Stimulated activated CD4-positive, alpha-beta T cell treated with anti-CD3 and anti-CD28 coated beads, Interleukin-4, amount 100 ng/mL, for 4 hours (primary cell): ENCODE measurements at places on chromosomes 12 and 14.

DNA sequence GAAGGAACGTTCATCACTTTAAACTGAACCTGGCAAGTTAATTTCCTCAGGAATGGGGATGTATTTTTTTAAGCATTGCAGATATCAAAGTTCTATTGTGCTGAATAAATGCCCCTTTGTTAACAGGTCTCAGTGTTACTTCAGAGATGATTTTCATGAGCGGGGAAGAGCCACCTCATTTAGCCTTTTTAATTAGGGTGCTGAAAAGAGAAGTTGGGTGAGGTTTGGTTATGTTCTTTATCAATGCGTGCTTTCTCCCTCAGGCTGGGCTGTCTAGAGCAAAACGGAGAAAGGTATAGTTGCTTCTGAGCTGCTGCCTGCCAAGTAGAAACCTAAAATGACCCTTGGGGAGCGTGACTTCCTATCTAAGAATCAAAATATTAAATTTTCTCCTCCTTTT lies 8.0 kb upstream of the HIP1R start:
- DNase-seq: no peak

- peak; percentile 7 for DNase-seq
Measured at GRCh38 chr12:31928246-31929026, 30.8 kb upstream of the RESF1 start.

DNA sequence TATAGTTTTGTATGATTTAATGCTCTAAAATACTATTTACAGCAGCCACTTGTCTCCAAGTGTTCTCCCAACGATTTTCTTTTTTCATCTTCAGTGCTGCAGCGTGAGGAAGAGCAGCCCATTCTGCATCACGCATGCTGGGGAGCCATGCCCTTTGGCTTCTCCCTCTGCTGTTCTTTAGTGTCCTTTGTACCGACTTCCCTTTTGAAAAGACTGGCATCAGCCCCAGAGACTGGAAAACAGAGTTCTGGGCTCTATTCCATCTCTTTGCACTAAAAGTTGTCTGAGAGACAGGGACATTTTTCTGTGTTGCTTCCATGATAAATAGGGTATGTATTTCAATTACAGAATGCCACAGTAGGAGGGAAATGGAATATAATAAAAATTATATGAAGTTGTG lies 105.1 kb downstream of the RERG start:
- DNase-seq: no peak

DNA sequence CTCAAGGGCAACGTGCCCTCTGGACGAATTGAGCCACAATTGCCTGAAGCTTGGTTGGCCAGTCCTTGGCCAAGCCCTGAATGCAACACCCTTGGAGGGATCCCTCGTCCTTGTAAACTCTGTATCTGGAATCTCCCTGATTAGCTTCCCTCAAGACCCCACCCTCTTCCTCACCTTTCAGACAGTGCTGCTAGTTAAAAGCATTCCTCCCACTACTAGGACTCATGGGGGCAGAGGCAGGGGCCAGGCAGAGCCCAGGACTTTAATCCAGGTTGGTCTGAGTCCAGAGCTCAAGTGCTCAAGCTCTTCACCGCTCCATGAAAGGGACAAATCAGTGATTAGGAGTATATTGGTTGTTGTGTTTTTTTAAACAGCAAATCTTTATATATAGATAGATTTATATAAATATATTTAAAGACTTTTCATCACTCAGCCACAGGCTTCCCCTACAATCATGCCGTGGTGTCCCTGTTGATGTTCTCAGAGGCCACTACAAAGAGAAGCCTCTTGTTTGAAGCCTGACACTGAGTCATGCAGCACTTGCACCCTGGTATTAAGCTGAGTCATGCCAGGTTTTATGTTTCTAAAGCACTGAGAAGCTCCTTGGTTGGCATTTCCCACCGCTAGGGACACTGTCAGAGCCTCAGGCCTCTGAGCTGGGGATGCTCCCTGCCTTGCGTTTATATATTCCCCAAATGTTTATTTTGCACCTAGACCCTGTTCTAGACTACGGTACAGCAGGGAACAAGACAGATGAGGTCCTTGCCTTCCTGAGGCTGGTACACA lies 53.8 kb upstream of the GSC start:
- no peak for DNase-seq

DNA sequence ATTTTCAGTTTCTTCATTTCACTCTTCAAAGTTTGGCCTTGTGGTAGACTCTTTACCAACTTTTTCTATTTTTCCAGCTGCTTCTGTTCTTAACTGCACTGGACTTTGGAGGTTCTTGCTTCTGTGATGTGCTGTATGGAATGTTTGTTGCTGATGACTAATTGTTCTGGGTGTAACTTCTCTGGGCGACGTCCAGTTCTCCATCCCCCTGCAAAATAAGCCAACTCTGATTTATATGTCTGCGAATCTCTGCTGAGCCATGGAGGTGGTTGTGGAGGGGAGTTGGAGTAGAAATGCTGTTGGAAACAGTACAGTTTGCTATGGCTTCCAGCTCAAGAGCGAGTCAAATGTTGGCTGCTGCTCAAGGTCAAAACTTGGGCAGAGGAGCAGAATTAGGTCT lies 113.9 kb upstream of the DYRK2 start:
- DNase-seq: no peak

DNA sequence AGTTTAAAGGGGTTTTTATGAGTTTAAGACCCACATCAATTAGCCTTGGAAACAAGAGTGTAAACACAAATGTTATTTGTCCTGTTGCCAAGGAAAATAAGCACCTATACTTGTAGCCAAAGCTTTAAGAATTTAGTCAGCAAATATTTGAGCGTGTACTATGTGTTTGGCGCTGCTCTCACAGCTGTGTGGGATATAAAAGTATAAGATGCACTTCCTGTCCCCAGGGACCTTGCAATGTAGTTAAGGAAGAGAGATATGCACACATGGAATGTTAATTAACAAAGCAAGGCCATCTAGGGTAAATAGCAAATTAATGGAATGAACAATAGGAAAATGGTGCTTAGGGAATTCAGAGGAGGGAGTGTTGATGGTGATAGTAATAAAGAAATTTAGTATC lies 134.9 kb upstream of the SRRM4 start:
- no peak for DNase-seq

DNA sequence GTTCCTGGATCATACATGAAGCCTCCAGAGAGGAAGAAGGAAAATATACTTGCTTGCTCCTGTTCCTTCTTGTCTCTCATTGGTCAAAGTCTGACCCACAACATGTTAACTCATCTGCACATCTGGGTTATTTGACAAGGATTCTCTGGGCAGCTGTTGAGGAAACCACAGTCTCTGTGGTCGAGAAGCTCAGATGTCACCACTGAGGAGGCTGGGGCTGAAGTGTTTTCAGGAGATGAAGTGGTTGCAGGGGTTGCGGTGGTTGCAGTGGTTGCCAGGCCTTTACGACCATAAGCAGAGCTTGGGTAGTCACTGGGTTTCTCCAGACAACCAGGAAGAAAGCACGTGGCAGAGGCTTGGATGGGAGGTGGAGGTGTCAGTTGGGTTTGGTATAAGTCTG lies 265.0 kb upstream of the LRIG3 start:
- DNase-seq: no peak

- DNase-seq: no peak
Measured at GRCh38 chr14:72738161-72738611, 155.7 kb downstream of the DPF3 start.

DNA sequence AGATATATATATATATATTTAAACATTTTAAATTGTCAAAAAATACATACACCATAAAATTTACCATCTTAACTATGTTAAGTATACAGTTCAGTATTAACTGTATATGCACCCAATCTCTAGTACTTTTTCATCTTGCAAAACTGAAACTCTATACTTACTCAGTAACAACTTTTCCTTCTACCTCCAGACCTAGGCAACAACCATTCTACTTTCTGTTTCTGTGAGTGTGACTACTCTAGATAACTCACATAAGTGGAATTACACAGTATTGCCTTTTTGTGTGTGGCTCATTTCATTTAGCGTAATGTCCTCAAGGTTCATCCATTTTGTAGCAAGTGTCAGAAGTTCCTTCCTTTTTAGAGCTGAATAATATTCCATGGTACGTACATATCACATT lies 8.2 kb downstream of the FAM234B start:
- no peak for DNase-seq

DNA sequence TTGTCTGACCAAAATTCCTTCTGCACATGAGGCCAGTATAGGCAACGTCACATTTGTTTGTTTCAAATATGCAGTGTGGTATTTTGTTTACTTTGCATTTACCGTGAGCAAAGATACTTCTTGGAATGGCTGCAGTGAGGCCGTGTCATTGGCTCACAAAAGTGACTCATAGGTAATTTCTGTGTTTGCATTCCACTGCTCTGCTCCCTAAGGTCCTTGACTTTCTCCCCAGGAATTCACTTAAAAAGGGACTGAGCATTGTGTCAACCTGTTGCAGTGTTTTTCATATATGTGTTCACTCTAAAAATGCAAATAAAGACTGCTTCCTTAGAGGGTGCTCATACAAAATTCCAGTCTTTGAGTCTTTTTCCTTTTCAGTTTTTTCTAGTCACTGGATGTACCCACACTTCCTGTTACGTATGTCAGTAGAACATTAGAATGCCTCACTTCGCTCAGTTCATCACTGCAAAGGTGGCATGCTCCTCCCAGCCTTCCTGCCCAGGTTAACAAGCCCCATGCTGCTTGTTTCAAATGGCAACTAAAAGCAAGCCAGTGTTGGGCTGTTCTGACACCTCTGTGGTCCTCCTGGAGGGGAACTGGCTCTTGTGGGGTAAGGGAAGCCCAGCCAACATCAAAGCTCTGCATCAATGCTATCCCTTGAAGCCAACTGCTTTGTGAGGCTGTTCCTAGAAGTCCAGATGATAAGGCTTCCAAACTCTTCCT lies 9.1 kb downstream of the C12orf76 start:
- DNase-seq: no peak

DNA sequence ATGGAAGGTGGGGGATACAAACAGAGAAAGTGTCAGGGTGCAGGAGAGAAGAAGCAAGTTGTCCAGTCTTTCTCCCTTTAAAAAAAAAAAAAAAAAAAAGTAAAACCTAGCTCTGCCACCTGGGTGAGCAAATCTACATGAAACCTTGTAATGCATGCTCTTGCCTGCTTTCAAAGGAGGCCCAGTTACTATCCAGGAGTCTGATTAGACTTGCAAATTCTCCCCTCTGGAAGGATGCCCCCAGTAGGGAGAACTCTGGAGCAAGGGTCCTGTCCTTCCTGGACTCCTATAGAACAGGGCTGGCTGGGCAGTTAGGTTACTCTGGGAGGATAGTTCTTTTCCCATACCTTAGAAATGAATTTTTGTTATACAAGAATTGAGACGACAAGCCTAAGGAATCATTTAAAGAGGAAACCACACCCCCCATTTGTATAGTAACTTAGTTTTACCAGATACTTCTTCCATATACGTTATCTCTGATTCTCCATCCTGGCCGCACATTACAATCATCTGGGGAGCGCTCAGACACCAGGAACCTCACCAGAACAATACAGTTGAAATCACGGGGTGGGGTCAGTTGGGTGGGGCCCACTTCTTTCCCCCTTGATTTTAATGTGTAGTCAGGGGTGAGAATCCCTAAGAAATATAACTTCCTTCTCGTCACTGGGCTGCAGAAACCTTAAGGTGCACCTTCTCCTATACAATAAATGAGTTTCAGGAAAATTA lies 30.5 kb downstream of the RAB35 start:
- DNase-seq: no peak

GRCh38 chr12:9810671-9811070 lies 16.6 kb upstream of the KLRF1 start:
- DNase-seq: no peak

GRCh38 chr14:70186900-70187451 lies 1.8 kb downstream of the SLC8A3 start:
- no peak for DNase-seq

DNA sequence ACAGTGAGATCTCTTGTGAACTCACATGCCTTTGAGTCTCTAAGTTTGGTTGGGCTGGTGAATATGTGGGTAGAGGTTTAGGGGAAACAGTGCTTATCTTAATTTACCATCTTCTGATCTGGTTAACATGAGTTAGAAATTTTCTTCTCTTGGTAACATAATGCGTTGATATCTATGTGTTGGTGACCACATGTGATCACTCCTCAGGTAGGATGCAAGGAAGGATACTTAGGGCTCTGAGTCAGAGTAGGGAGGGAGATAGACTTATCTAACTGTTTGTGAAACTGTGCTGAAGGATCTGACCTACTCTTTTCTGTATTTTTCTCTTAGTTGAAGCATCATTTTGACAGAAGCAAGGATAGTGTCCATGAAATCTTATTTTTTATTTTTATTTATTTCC lies 23.1 kb downstream of the FAM234B start:
- no peak for DNase-seq

- no peak for DNase-seq
Measured at GRCh38 chr14:77580964-77581505, 35.4 kb downstream of the SPTLC2 start.

DNA sequence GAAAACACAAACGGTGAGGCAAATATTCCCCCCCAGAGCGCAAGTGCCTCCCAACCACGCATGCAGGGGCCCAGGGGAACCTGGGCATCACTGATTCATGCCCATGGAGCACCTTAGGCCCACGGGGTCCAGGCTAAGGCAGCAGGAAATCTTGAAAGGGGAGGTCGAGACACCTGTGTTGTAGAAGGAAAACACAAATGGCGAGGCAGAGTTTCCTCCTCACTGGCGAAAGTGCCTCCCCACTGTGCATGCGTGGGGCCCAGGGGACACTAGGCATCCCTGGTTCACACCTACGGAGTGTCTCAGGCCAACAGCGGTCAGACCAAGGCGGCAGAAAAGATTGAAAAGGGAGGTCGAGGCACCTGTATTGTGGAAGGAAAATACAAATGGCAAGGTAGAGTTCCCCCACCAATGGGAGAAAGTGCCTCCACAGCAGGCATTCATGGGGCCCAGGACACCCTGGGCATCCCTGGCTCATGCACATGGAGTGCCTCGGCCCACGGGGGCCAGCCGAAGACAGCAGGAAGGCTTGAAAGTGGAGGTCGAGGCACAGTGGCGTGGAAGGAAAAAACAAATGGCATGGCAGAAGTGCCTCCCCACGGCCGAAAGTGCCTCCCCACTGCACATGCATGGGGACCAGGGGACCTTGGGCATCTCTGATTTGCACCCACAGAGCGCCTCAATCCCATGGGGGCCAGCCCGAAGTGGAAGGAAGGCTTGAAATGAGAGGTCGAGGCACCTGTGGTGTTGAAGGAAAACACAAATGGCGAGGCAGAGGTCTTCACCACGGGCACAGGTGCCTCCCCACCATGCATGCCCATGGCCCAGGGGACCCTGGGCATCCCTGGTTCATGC lies 368.8 kb downstream of the ALG10 start:
- DNase-seq: no peak

- no peak for DNase-seq
Measured at GRCh38 chr12:42590330-42590934, 886 bp upstream of the PRICKLE1 start.

DNA sequence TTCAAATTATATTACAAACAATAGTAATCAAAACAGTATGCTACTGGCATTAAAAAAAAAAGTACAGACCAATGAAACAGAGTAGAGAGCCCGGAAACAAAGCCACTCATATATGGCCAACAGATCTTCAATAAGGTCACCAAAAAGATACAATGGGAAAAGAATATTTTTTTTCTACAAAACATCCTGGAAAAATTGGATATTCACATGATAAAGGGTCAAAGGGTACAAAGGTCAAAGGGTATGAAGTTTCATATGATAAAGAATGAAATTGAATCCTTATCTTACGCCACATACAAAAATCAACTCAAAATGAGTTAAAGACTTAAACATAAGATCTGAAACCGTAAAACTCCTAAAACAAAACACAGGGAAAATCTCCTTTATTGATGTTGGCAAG lies 168.5 kb upstream of the PELI2 start:
- DNase-seq: no peak

- no peak for DNase-seq
Measured at GRCh38 chr12:132144810-132145168, 532 bp downstream of the NOC4L start.
